Activated CD4-positive, alpha-beta memory T cell treated with anti-CD3 and anti-CD28 coated beads for 36 hours (primary cell): ENCODE measurements at places on chromosomes 12 and 14. TPM values are rescaled to one million over a fixed set of nuclear protein-coding genes. Genes with fewer than 3 reads are reported as not detected.

GRCh38 chr12:114735011-114735410, 51.0 kb upstream of the TBX3 start:
- H3K4me1 ChIP-seq: no peaks in the 10 kb centered on the region
- H3K27me3 ChIP-seq: peaks cover 21% of the 10 kb centered on the region
- no peaks in the 10 kb centered on the region for H3K36me3 ChIP-seq
- no peak overlapping the region for H3K4me3 ChIP-seq
- DNase-seq: no peak
- H3K27ac ChIP-seq: no peak overlapping the region

- no peak overlapping the region for H3K27ac ChIP-seq
- H3K36me3 ChIP-seq: no peaks in the 10 kb centered on the region
- H3K27me3 ChIP-seq: peaks cover 1% of the 10 kb centered on the region
- no peak overlapping the region for H3K4me3 ChIP-seq
- H3K4me1 ChIP-seq: peaks cover 2% of the 10 kb centered on the region
These were observed 59.4 kb downstream of the MYRFL start for GRCh38 chr12:69884386-69884785.

The DAO gene
- not detected for total RNA-seq

The KRT74 gene
- not detected for total RNA-seq
